Testis (tissue), 5 donors: ENCODE measurements at places on chromosomes 11 and 22. TPM values are rescaled to one million over a fixed set of nuclear protein-coding genes. Genes with fewer than 3 reads are reported as not detected.
A peak's percentile ranks its signal among the peaks of the same experiment; 100 is the strongest.

The KRTAP5-10 gene
- 0.28 TPM for polyA plus RNA-seq

The GLYAT gene
- polyA plus RNA-seq: 1.9 TPM

The CLMP gene
- polyA plus RNA-seq: 6.5 TPM

The CDON gene
- polyA plus RNA-seq: 20.6 TPM

The OR8A1 gene
- polyA plus RNA-seq: 0.29 TPM

The ADAMTS15 gene
- polyA plus RNA-seq: 5.7 TPM

The NUP98 gene
- polyA plus RNA-seq: 280 TPM

GRCh38 chr22:28904211-28904896 lies 21.0 kb downstream of the ZNRF3 start:
- no peak for DNase-seq

DNA sequence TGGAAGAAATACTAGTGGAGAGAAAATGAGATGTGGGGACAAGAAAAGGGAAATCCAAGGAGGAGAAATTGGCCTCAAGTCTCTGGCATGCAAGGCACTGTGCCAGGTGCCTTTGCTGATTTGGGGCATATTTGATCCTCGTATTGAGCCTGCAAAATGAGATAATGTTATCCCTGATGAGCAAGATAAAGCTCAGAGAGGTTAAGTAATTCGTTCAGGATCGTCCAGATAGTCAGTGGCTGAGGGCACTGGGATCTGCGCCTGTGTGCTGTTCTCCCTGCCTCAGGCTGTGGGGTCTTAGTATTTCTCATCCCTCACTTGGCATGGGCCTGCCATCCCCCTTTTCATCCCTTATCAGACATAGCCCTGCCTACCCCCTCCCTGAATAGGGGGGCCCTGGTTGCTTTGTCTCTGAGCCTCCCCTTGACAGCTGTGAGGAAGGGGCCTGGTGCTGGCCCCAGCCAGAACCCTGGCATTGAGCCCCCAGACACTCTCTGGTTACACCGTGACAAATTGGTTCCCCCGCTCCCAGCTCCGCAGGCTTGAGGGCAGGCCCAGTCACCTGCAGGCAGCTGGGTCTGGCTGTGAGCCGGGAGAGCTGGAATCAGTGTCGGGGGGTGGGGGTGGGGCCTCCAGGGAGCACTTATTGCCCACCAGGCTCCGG lies 85.7 kb downstream of the NECTIN1 start:
- DNase-seq: no peak

DNA sequence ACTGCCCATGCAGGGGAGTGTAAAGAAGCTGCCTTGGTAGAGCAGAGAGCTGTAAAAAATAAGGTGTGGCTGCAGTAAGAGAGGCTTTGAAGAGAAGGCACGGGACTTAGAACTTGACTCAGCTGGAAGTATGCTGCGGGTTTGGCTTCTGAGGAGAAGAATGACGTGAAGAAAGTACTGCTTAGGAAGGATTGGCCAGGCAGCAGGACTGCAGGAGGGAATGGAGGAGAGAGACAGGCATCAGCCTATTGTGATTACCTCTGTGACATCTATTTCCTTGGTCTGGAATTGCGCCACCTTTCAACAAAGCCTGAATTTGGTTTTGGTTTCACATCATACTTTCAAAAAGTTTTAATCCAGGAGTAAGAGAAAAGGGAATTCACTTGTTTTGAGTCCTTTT lies 22.5 kb downstream of the PRRG4 start:
- DNase-seq: no peak

DNA sequence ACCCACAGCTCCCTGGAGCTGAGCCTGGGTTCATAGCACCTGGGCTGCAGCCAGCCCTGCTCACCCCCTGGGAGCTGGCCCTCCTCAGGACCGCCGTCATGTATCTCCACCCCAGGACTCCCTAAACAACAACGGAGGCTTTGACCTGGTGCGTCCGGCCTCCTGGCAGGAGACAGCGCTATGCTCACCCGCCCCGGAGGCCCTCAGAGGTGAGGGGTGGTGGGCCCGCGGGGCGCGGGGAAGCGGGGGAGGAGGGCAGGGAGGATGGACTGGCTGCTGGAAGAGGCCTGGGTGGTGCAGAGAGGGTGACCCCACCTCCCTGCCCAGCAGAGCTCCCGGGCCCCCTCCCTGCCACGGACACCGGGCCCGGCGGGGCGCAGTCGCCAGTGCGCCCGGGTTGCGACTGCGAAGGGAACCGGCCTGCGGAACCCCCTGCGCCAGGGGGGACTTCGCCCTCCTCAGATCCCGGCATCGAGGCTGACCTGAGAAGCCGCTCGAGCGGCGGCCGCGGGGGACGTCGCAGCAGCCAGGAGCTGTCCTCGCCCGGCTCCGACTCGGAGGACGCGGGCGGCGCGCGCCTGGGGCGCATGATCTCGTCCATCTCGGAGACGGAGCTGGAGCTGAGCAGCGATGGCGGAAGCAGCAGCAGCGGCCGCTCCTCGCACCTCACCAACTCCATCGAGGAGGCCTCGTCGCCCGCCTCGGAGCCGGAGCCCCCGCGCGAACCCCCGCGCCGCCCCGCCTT lies 3.1 kb downstream of the MAPK8IP2 start:
- DNase-seq: no peak

GRCh38 chr11:35917676-35918075 lies 26.2 kb upstream of the LDLRAD3 start:
- no peak for DNase-seq

DNA sequence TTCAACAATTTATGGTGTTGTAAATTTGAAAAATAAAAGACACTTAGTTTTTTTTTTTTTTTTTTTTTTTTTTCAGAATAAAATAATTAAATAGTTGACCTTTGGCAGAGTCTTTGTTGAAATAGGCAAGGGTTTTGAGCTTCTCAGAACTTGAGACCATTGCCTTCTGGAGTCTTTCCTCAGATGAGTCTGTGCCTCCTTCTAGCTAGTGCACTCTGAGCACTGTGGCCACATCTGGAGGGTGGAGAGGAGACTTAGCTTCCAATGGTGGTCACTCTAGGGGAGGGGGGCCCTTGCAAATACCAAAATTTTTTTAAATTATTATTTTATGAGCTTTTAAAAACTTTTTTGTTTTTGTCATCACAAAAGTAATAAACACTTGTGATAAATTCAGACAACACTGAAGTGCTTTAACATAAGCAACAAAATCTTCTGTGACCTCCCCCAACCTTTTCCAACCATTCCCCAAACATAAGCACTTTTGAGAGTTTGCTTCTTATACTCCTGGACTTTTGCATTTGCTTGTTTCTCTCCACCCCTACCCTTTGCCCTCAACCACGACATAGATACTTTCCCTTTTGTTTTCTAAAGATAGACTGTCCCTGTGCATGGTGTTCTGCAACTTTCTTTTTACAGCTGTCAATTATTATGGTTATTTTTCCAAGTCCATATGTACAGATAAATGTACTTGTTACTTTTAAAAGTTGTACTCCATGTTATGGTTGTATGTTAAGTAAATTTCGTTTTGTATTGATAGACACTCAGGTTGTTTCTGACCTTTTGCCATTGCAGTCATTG lies 41.1 kb downstream of the BMAL1 start:
- no peak for DNase-seq

DNA sequence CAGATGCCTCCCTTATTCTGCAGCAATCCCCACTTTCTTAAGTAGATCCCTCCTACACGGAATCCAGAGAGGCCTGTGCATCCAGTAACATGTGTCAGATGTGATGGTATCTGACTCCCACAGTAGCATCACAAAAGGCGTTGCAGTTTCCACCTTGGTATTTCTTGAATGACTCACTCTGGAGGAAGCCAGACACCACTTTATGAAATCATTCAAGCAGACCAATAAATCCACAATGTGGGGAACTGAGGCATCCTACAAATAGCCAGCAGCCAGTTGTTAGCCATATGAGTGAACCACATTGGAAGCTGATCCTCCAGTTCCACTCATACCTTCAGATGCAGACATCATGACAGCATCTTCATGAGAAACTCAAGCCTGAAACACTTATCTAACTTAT lies 798.1 kb downstream of the OPCML start:
- DNase-seq: no peak

DNA sequence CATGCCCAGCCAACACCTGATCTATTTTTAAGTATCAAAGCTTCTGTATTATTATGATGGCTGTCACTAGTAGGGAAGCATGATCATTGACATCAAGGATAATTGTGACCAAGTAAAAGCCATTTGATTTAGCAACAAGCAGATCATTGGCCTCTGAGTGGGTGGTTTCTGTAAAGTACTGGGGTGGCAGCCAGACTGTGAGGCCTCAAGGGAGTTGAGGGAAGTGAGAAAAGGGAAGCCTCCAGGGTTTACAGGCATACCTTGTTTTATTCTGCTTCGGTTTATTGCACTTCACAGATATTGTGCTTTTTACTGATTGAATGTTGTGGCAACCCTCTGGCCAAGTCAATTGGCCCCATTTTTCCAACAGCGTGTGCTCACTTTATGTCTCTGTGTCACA lies 60.1 kb downstream of the PRR5L start:
- DNase-seq: no peak

GRCh38 chr11:18697576-18697975 lies 1.0 kb upstream of the TMEM86A start:
- no peak for DNase-seq

- no peak for DNase-seq
These were observed 9.0 kb downstream of the CRKL start for GRCh38 chr22:20926243-20926642.

DNA sequence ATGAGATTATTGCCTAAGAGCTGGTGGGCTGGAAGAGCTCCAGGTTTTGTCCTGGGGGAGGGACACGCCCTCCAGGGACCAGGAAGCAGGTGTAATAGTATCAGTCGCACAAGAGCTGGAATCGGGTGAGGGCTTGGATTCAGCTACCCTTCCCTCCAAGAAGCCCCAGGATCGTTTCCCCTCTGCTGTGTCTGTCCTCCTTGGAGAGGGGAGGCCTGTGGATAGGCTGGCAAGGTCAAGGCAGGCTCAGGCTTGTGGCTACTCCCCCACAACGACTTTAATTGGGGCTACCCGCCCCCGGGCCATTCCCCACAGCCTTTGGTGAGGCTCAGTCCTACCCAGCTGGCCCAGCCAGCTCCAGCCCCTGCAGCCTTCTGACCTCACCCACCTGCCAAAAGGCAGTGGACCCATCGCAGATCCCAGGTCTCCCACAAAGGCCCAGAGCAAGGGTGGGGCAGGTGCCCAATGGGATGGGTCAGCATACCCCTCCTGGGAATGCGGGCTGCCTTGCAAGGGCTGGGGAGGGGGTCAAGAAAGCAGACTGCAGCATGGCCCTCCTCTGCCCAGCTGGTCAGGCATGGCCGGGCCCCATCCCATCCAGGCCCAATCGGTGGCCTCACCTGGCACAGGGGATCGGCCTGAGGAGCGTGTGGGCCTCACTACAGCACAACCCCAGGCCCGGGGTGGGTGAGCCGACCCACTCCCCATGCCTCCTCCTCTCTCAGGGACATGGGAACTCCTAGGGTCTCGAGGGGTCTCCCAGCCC lies 1.0 kb downstream of the CTSD start:
- DNase-seq: peak; percentile 79

GRCh38 chr22:40348025-40348658 lies 1.8 kb downstream of the ADSL start:
- peak; percentile 79 for DNase-seq

- DNase-seq: no peak
These were observed 410.7 kb upstream of the API5 start for GRCh38 chr11:42901084-42901483.

DNA sequence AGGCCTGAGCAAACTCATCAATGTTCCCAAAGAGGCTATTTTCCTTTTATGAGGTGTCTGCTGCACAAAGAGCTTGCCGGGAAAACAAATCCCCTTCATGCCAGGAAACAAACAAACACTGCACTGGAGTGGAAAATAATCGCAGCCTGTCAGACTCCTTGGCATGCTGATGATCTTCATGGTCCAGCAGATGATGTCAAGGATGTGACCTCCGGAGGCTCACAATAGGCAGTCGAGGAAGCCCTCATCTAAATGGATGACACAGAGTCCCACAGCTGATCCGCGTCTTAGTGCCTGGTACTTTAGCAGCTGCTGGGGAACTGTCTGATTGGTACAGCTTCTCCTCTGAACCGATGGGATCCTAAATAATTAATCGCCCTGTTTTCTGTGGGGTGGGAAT lies 187.6 kb downstream of the TENM4 start:
- DNase-seq: peak; percentile 30

DNA sequence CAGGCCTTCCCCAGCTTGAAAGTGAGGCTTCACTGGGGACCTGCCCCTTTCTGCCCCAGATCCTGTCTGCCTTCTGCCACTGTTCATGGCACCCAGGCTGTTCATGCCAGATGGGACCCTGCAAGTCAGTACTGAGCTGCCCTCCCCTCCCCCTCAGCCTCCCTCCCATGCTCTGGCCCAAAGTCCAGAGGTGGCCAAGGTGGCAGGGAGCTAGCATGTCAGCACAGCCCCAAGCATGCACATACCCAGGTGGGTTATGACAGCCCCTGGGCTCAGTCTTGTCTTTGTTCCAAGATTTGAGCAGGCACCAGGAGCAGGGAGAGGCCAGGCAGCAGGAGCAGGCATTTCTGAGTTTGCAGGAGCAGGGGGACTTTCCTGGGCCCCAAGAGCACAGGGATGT lies 44.1 kb downstream of the DDIAS start:
- DNase-seq: no peak

GRCh38 chr11:83815736-83816135 lies 529.6 kb upstream of the CCDC90B start:
- DNase-seq: no peak

DNA sequence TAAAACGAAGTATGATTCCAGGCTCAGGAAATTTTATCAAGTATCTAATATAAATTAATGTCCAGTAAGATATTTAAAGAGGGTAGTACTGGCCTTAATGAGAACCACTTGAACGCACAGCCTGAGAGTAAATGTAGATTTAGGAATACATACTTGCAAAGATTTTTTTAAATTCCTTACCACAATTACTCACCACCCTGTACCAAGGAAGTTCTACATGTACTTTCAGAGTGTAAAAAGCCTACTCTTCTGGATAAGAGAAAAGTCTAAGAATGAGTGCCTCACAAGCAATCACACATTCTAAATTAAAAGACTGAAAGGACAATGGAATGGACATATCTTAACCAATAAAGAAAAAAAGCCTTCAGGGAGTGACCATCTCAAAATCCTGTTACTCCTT lies 697.4 kb downstream of the DLG2 start:
- DNase-seq: no peak

DNA sequence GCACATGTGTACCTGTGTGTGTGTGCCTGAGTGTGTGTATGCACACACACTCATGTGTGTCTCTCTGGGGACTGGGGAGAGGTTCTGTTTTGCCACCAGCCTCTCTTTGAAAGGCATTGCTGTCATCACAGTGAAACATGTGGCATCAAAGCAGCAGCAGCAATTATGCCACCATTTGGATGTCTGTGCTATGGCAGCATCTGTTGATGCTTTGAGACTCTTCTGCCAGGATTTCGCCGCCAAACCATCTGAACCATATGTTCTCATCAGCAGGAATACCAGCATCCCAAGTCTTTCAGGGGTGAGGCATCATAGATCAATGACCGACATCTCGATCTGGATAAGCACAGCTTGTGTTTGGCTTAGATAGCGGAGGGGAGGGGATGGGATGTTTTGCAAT lies 168.6 kb downstream of the FAT3 start:
- no peak for DNase-seq

DNA sequence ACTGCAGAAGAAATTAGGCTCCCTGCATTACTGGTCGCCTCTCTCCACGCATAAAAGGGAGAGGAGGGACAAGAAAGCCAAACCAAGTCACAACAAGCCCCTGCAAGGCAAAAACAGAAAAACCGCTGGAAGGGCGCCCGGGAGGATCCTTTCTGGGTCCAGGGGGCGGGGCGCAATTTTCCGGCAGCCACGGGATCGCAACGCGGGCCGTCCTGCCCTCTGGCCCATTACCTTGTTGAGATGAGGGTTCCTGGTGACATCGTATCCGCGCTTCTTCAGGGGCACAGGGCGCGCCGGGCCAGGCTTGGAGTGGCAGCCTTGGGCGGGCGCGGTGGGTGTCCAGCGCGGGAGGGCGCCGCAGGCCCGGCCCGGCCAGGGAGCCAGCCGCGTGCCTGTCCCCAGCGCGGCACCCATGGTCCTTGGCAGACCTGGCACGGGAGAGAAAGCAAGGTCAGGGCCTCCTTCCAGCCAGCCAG lies 847 bp downstream of the ME3 start:
- DNase-seq: peak; percentile 86
